AG09319 (cell line): ENCODE measurements at places on chromosomes 2 and 18.

- no peak for DNase-seq
These were observed 4.7 kb upstream of the PPP4R1 start for GRCh38 chr18:9619056-9619455.

GRCh38 chr2:210224941-210225672, at the start of gene ACADL:
Gene ACADL, minus strand, starts transcription at chr2:210225447. Its CDS starts 184 bp downstream, at chr2:210225263.
- no peak for DNase-seq

- no peak for DNase-seq
These were observed 199.4 kb upstream of the FN1 start for GRCh38 chr2:215635071-215635787.

DNA sequence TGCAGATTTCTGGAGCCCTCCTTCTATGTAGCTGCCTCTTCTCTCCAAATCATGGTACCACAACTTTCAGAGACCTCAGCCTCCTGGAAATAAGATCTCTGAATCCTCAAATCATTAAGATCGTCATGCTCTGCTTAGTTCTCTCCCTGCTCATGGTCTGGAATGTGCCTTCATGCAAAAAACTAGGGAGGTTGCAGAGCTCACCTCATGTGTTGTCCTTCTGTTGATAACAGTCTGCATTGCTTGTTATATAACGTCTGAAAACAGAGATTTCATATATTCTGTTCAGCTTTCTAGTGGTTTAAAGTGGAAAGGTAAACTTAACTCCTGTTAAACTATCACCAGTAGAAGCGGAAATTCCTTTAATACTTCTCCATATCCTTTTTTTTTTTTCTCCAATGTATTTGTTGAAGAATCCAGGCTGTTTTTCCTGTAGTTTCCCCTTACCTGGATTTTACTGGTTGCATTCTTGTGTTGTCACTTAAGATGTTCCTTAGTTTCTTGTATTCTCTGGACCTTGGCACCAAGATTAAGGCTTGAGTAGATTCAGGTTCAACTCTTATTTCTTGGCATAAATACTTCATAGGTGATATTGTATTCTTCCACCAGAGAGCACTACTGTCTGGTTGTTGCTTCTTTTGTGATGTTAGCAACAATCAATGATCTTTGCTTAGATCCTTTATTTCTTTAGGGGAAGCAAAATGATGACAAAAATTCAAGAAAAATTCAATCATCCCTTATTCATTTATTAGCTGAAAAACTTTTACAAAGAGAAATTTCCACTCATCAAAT, 211.3 kb downstream of the LOXHD1 start:
- no peak for DNase-seq

DNA sequence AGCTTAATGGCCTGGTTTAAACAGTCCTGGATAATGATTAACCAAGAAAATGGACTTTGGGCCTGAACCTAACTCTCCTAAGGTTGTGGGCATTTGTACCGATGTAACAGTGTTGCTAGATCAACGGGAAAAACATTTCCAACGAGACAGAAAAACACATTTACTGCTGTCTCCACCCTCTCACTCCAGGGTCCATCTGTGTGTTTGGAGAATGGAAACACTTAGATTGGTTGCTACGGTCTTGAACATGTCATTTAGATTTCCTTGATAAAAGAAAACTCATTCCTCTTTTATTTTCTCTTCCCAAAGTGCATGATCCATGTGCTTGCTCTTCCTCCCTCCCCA, 88.0 kb downstream of the SOCS6 start:
- DNase-seq: no peak
